Muscle of back (tissue), 13 donors: ENCODE measurements at places on chromosomes 4 and X.

- peak; percentile 87 for DNase-seq
Observed at GRCh38 chr4:105473324-105474098, at the start of gene PPA2. TSS of gene PPA2 (minus strand) at chr4:105474062. CDS start at chr4:105474050, 12 bp downstream.

DNA sequence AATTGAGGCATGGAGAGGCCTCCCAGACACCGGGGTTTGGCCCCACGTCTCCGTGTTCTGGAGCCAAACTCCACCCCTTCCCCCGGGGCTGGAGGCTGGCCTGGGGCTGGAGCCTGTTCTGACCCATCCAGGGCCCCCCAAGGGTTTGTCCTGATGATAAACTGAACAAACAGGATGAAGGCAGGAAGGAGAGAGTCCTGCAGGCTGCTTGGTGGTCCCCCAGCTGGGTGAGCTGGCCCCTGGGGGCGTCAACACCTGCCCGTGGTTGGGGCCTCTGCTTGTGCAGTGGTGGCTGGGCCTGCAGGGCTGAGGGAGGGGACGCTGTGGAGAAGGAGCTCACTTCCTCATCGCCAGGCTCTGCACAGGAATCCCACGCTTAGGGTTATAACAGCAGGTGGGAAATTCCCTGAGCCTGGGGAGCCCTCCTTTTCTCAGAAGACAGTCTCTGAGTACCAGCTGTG is 2.3 kb downstream of the SH3TC1 start:
- no peak for DNase-seq

DNA sequence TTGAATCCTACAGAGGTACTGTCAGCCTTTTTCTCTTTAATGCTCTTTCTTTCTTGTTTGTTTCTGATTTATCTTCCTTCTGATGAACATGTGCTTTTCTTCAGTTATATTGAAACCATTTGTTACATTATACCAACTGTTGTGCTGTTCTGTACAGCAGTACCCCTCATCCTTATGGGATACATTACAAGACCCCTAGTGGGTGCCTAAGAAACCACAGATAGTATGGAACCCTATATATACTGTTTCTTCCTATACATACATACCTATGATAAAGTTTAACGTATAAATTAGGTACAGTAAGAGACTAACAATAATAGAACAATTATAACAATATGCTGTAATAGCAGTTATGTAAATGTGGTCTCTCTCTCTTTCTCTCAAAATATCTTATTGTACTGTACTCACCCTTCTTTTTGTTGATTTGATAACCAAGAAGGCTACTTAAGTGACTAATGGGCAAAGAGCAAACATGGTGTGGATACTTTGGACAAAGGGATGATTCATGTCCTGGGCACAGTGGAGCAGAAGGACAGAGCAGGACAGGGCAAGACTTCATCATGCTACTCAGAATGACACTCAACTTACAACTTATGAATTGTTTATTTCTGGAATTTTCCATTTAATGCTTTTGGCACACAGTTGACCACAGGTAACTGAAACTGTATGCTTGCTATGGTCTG is 10.7 kb upstream of the YIPF7 start:
- no peak for DNase-seq

- no peak for DNase-seq
Observed at GRCh38 chr4:168501407-168501806, 4.6 kb downstream of the PALLD start.

DNA sequence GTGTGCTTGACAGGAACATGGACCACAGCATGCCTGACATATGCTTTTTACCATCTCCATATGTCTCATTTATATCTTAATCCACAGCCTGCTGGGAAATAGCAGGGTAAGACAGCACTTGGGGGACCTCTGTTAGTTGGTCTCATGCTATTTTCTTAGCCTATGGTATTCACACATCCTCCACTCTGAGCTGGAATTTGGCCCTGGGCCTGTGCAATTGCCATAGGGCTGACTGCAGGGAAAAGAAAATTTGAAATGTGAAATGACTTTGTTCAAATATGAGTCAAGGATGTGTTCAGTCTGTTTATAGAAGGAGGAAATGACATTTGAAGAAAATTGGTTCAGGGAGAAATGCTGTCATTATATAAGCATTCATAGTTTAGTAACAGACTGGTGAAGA is 9.6 kb upstream of the MAP7D3 start:
- no peak for DNase-seq

DNA sequence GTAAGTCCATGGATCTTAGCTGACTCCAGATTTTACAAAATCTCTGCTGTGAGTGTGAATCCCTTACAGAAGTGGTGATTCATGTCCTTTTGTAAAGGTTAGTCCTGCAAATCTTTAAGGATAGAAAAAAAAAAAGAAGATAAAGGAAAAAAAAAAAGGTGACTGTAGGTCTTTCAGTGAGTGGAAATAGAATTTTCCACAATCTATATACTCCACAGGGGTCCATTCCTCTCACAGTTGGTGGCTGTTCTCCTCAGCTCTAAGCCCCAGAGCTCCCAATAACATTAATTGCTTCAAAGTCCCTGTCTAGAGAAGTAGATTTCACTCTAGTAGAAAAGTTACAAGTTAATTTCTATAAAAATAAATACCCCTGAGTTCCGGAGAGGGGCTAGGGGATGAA is 189.1 kb downstream of the NDST4 start:
- no peak for DNase-seq

GRCh38 chr4:154593868-154594267 is 3.3 kb upstream of the FGA start:
- no peak for DNase-seq

- no peak for DNase-seq
Observed at GRCh38 chr4:103018391-103019307, 856 bp downstream of the SLC9B1 start.

DNA sequence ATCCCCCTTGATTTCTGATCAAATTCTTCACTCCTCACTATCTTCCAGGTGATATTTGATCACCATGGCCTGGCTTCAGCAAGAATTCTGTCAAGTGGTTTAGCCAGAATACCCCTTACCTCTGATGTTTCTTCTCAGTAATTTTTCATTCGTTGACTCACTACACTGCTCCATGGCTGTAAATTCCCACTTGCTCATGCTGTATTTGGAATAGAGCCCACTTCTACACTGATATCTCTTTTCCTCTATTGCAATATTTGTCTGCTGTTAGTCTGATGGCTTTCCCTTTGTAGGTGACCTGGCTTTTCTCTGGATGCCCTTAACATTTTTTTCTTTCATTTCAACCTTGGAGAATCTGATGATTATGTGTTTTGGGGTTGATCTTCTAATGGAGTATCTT is 73.9 kb upstream of the DIPK2B start:
- no peak for DNase-seq
